SHP77 (cell line): ENCODE measurements at places on chromosomes 3 and 15.

DNA sequence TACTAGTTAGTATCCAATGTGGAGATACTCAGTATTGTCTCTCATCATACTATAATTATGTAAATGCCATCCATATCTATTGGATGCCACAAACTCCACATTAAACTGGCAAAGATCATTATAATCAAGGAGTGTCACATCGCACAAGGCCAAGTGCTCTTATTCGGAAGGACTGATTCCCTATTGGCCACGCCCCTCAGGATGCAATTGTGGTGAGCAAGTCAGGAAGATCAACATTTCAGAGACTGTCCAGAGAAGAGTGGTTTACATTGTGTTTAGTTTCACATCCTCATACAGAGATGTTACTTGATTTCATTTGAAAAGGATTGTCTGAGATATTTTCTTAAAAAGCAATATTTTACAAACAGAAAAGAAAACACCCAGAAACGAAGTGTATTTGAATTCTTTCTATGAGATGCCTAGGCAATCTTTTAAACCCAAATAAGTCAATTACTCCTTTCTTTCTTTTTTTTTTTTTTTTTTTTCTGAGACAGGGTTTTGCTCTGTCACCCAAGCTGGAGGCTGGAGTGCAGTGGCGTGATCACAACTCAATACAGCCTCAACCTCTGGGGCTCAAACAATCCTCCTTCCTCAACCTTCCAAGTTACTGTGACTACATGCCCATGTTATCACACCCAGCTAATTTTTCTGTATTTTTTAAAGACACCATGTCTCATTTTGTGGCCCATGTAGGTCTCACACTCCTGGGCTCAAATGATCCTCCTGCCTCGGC, 369.1 kb downstream of the RBMS3 start:
- no peak for DNase-seq

DNA sequence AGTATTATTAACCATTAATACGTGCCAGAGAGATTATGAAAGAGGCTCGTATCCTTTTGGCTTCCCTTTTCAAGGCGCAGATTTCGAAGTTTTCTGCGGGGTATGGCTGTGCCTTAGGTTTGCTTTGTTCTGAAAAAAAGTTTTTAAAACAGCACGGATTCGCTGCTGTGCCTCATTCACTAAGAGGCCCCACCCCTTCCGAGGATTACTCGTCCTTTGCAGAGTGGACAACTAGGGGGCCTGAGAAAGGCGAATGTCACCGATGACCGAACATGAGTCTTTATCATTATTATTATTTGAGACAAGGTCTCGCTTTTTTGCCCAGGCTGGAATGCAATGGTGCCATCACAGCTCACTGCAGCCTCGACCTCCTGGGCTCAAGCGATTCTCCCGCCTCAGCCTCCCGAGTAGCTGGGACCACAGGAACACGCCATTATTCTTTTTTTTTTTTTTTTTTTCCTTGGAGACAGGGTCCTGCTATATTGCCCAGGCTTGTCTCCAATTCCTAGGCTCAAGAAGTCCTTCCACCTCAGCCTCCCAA, 684 bp upstream of the RPS27L start:
- peak; percentile 31 for DNase-seq

DNA sequence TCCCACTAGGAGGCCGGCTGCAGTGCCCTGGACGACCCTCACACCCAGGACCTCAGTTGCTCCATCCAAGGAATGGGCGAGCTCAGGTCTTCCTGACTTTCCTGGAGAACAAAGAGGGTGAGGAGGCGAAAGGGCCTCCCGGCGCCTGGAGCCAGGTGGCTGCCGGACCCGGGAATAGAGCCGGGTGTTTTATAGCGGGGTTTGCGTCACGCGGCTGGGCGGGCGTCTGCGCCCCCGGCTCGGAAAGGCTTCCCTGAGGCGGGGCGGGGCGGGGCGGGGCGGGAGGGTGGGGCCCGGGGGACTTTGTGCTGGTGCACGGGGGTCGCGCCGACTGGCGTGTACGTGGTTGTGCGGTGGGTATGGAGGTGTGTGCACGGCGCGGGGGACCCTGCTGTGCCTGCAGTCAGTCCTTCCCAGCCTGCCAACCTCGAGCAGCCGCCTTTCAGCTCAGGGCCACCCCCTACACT, 4.6 kb upstream of the PRKCD start:
- no peak for DNase-seq

- DNase-seq, result no peak
These were observed 262.1 kb downstream of the IL20RB start for GRCh38 chr3:137219801-137220445.

GRCh38 chr15:101244889-101245668, 6.8 kb downstream of the CHSY1 start:
- DNase-seq, result no peak

DNA sequence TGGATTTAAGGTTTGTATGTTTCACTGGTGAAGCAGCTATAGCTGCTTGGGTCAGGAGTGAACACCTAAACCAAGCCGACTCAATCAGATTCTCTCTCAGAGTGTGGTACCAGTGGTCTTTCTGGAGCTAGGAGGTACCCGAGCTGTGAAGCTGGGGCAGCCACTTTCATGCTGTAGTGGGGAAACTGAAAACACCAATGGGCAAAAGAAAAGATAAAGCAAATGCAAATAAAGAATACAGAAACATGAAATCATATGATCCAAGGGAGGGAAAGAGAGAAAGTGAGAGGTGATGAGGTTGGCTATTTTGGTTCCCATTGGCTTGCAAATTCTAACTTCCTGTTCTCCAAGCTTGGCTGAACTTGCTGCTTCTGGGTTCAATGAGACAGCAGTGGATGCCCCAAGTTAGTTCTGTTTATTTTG, 212.3 kb upstream of the CFAP20DC start:
- no peak for DNase-seq

- no peak for DNase-seq
These were observed 37.2 kb downstream of the TRIM42 start for GRCh38 chr3:140715035-140715434.

GRCh38 chr3:194661374-194661773, 10.6 kb downstream of the LSG1 start:
- DNase-seq, result no peak

DNA sequence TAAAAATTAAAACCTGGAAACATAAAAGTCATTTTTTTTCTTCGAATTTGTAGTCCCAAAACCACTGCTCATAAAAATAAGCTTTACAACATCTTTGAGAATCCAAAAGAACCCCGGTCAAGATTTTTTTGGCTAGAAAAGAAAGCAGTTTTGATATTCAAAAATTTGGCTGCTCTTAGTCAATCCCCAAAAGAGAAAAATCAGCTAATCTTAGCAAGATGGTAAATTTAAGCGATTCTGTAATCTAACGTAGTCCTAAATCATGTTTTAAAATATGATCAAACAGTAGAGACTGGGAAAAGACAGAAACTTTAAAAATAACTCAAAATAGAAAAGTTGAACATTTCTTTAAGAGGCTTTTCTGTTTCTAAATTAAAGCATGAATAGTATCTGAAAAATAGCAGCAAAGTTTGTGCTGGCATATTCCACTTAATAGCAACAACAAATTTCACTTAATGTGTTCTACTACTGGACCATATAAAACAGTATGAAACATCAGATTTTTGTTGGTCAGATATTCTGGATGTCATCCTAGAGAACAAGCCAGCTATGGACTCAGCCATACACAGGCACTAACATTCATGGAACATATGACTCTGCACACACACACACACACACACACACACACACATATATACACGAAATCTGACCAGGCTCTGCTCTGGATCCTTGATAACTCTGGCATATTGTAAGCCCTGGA, 19.1 kb upstream of the NR2F2 start:
- no peak for DNase-seq

DNA sequence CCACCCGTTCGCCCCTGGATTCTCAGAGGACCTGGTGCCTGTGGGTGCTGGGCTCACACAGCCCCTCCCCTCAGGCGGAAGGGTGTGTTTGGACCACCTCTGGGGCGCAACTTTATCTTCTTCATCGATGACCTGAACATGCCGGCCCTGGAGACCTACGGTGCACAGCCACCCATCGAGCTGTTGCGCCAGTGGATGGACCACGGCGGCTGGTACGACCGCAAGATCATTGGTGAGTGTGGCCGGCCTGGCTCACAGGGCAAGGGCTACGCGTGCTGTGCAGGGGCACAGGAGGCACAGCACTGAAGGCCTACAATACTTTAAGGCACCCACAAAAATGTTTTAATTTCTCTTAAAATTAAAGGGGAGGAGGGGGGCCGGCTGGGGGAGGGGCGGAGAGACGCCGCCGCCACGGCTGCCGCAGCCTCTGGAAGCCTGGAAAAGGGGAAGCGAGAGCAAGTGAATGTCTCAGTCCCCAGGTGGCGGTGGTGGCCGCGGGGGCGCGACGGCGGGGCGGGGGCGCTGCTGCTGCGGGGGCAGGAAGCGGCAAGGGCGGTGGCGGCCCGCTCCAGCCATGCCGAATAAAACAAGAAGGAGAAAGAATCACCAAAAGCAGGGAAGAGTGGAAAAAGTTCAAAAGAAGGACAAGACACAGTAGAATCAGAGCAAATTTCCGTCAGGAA, 56.8 kb downstream of the DNAH1 start:
- no peak for DNase-seq

GRCh38 chr3:30776186-30776815, 118.2 kb downstream of the GADL1 start:
- no peak for DNase-seq

GRCh38 chr15:80076321-80077318, 17.1 kb downstream of the ZFAND6 start:
- DNase-seq, result no peak

- DNase-seq, result no peak
These were observed 268.9 kb downstream of the IGSF11 start for GRCh38 chr3:118765636-118766305.

DNA sequence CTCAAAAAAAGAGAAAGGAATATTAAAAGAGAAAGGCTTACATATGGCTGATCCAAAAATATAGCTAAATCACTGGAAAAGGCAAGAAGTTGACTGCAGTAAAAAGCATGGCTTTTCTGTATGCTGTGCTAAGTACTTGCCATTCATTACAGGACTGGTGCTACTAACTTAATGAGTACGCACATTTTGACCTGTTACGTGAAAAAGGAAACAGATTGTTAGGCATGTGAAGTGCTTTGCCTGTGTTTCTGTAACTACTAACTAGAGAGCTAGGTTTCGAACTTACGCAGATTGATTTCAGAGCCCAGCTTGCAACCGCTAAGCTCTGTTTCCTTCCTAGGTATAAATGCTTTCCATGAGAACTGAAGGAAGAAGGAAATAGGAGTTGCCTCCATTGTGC, 2.8 kb downstream of the TRNT1 start:
- DNase-seq, result no peak

DNA sequence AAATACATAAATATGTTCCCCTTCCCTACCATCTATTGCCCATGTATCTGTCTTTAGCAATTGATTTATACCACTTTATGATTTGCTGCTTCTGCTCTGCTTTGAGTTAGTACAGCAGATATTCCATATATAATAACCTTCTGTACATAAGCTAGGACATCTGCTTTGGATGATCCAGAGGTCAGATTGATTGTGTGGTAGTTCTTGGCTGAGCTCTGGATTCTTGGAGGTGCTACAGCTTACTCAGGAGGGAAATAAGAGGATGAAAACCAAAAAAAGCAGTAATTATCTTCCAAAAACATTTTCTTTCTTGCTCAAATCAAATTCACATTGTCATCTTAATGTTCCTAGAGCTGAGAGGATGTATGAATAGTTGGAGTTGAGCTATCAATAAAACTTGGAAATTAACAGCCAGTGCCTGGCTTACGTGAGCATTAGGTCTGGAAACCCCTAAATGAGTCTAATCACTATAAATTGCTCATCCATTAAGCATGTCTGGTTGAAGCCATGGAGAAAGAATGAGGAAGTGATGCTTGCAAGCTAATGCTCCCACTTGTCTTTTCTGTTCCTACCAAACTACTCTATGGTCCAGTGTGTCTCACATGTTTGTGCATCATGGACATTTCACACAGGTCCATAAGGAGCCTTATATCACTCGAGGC, 36.3 kb upstream of the TMEM42 start:
- DNase-seq, result no peak

DNA sequence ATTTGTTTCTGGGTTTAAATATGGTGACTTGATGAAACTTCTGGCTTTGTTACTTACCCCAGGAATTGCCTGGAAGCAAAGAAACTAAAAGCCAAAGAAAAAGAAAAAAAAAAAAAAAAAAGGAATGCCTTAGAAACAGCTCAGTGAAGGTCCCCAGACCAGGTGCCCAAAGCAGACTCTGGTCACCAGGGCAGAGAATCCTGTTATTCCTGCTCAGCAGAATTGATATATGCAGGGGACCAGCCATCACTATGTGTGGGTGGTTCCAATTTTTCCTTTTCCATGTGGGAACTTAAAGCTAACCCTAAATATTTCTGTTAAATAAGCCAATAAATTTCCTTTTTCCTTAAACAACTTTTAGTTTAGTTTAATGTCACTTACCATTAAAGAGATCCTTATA, 100.8 kb upstream of the TPRG1 start:
- DNase-seq, result no peak
